ENCODE measurements at places on chromosomes 4 and X.

GRCh38 chr4:82666970-82667665 lies 105.3 kb upstream of the TMEM150C start:
- no peak for DNase-seq

DNA sequence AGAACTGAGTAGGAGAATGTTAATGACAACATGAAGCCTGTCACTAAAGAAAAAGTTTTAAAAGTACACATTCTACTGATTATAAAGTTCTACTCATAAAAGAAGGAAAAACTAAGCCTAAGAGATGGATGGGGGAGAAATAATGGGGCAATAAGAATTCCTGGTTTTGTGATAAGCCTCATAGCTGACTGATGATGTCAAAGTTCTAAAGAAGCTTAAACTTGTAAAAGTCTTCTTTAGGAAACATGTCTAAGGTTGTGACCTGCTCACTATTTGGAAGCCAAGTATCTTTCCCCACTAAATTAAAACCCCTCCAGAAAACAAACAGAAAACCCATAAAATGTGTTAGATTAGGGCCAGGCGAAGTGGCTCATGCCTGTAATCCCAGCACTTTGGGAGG lies 232.9 kb upstream of the GIMD1 start:
- no peak for DNase-seq

DNA sequence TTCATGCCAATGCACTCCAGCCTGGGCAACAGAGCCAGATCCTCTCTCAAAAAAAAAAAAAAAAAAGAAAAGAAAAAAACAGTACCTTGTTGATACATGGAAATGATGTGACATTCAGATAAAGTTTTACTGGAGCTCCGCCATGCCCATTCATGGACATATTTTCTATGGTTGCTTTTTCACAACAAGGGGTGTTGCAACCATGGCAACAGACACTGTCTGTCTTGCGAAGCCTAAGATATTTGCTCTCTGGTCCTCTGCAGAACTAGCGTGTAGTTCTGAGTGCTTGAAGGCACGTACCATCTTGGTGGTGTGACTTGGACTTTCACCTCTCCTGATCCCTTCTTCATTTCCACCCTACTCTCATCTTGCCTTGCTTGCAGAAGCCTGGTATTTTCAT lies 53.2 kb downstream of the TBL1X start:
- no peak for DNase-seq

DNA sequence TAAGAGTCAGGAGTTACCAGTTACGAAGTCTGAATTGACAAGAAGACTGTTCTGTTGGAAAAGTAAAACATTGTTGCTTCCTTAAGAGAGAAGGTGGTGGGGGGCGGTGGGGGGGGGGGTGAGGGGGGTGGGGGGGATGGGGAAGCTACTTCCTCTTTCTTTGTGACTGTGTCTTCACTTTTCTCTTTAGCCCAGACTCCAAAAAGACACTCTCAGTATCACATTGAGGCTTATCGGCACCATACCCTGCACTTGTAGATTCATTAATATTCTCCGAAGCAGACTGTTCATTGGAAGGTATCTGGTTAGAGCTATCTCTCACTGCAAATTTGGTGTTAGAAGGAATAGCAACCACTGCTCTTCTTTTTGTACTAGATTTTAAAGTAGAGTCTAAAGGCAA lies 94.5 kb upstream of the IL13RA1 start:
- no peak for DNase-seq

- no peak for DNase-seq
Observed at GRCh38 chr4:22986262-22986661, 293.5 kb downstream of the GBA3 start.

DNA sequence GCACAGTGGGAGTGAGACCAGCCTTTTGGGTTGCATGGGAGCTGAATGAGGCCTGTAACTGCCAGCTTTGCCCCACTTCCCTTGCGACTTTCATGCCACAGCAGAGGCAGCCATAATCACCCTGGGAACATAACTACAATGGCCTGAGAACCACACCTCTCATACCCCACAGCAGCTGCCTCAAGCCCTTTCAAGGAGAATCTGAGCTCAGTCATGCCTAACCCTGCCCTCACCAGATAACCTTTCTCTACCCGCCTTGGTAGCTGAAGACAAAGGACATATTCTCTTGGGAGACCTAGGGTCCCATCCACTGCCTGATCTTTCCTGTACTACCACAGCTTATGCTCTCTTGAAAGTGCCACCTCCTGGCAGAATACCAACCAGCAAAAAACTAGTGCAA lies 599.9 kb upstream of the IGFBP7 start:
- no peak for DNase-seq

DNA sequence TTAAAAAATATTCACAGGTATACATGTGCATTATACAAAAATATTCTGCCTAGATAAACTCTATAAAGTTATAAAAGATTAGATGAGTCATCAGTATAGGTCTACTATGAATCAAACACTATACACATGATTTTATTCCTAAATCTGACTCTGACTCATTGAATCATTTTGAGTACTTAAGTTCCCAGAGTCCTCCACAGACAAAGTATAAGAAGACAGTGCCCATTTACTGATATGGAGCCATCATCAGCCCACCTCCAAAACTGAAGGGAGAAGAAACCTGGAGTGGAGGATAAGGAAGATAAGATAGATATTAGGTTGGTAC lies 28.7 kb upstream of the ANTXR2 start:
- DNase-seq: no peak

Measured in colonic mucosa (tissue), 4 donors.